ENCODE measurements at places on chromosomes 5 and 9.

DNA sequence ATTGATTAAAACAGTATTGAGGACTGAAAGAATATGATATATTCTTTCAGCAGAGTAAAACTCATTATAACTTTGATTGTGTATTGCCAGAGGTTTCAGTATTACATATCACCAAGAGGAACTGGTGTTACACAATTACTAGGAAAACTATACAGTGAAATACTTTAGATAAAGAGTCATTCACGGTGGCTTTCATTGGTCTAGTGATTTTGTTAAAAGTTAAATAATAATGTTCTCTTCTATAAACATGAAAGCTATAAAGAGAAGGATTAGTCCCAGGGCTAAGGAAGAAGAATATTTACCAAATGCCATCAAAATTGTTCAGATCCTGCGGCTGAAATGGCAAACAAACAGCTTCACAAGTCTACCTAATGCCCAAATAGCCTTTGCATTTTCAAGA is 306.2 kb downstream of the SEMA5A start:
- DNase-seq: no peak

DNA sequence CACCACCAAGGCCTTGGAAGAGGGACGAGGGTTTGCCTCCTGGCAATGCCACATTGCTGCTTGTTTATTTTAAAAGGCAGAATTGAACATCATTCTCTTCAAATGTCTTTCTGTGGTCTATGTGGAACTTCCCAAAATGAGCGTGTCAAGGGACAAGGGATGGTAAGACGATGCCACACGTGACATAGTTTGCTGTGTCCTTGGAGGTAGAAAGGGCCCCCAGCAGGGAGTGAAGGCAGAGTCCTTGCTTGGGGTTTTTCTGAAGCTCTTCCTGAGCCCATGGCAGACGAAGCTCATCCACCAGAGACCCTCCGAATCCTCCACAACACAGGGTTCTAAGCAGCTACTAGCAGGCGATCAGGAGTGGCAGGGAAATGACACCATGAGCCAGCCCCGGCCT is 28.3 kb downstream of the PRRX2 start:
- no peak for DNase-seq

- DNase-seq: no peak
Observed at GRCh38 chr5:165201771-165202518, 1696.5 kb downstream of the MAT2B start.

DNA sequence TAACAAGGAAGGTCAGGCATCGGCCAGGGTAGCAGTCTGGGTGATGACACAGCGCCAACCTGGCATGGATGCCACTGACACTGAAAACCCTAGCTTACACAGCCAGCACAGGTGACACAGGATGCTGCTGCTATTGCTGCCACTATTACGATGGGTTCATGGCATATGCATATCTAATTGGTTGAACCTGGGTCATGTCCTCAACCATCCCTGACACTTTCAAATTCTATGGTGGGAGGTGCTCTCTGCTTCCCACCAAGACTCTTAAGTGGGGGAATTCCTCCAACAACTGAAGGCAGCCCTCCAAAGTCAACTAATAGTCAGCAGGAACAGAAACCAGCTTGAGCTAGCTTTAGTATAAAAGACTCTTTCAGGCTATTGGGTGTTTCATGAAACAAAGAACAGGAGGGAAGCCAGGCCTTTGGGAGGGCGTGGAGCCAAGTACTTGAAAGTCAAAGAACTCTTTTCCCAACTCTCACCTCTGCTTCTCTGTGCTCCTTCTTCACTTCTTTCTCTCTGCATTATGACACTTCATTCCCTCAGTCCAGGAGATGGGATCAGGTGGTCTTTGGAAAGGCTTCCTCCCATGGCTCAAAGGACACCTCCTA is 21.3 kb downstream of the PTTG1 start:
- no peak for DNase-seq

- DNase-seq: no peak
Observed at GRCh38 chr5:135695656-135696313, 117.0 kb upstream of the CXCL14 start.

GRCh38 chr9:137382444-137383080 is 40.4 kb downstream of the EXD3 start:
- DNase-seq: no peak

- DNase-seq: no peak
Observed at GRCh38 chr9:135848341-135849047, 58.9 kb downstream of the CAMSAP1 start.

DNA sequence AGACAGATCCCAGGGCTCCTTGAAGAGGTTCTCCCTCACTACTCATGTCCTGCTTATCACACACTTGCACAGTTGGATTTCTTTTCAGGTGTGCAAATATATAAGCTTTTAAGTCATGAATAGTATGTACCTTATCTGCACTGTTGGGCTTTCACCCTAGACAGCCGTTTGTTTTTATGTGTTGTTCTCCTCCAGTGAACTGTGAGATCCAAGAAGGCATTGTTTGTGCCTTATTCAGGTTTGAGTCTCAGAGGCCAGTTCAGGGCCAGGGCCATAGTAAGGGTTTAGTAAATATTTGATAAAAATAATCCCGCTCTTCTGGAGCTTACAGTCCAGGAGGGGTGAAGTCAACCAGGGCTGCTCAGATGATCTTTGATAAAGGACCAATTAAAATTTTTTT is 480.0 kb downstream of the TMEM38B start:
- DNase-seq: no peak

DNA sequence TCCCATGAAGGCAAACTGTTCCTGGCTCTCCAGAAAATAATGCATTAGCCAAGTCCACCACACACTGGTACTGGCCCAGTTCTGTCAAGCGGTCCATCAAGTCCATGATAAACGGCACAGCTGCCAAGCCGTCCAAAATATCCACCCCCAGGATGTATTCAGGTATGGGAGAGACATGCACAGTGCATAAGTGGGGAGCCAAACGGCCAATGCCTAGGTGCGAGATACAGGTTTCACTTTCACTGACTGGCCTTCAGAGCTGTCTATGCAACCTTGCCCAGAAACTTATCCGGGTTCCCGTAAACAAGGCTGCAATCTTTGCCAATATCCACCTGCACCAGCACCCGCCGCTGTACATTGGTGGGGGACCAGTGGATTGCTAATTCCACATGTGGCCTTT is 795.8 kb downstream of the EFNA5 start:
- DNase-seq: no peak

DNA sequence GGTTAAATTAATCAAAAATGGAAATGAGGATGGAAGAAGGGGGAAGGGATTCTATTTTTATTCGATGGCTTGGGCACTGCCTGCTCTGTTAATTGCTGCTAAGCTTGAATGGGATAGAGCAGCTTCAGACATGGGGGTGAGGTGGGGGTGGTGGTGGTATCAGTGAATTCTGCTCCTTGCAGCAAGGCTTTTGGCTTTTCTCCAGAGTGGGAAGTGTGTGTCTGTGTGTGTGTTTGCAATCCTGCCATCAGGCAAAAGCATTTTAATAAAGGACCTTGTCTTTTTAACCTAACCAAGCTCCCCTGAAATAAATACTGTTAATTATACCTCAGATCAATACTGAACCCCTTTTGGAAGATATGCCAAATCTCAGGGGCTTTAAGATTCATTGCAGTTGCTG is 110.9 kb upstream of the GPR151 start:
- DNase-seq: no peak

DNA sequence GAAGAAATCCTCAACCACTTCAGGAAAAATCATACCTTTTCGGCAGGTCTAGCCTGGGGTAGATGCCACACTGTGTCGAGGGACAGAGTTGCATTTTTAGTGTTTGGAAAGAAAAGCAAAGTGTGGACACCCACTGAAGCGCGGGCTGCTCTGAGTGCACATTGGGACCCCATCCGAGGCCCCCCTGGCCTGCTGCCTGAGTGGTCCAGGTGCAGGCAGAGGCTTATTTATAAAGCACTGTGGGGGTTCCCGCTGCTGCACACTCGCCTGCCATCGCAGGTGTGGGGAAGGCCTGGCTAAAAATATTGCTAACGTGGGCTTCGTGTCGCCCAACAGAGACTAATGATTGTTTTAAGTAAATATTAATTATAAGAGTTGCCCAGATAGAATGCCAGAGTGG is 119.4 kb downstream of the CRB2 start:
- DNase-seq: no peak

GRCh38 chr9:98378794-98379193 is 123.3 kb upstream of the TBC1D2 start:
- no peak for DNase-seq

GRCh38 chr9:72396247-72397091 is 31.5 kb upstream of the ZFAND5 start:
- no peak for DNase-seq

- no peak for DNase-seq
Observed at GRCh38 chr5:109411627-109412026, 1.9 kb upstream of the PJA2 start.

Data from left lobe of liver (tissue), 2 donors.